ENCODE measurements at places on chromosomes 16 and 17.

DNA sequence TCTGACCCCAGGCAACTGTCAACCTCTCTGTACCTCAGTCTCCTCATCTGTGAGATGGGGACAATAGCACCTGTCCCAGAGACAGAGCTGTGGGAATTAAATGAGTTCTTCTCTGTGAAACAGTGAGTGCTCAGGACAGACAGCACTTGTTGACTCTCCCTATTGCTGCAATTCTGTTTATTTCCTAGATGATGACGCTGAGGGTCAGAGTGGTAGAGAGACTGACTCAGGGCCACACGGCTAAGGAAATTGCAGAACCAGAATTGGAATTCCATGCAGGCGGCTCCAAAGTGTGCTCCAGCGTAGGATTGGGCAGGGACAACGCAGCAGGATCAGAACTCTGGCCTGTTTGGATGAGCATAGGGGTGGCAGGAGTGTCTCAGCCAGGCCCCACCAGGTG lies 302.2 kb downstream of the C16orf95 start:
- no peak for DNase-seq

DNA sequence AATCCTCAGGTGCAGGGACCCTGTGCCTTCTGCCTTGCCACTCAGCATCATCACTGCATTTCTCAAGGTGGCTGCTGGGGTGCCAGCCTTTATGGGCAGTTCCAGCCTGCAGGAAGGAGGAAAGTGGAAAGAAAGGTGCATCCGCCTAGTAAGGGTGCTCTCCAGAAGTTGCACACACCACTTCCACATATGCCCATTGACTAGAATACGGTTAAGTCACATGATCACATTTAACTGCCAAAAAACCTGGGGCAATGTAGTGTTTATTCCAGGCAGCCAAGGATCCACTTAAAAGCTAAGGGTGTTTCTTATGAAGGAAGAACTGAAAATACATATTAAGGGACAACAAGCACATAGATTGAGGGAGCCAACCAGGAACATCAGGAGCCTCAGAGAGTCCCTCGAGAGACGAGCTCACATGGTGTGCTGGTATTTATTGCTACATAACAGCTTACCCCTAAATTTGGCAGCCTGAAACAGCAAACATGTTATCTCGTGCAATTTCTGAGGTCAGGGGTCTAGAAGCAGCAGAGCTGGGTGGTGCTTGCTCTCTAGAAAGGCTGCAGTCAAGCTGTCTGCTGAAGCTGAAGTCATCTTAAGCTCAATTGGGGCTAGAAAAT lies 52.0 kb upstream of the MMP2 start:
- no peak for DNase-seq

DNA sequence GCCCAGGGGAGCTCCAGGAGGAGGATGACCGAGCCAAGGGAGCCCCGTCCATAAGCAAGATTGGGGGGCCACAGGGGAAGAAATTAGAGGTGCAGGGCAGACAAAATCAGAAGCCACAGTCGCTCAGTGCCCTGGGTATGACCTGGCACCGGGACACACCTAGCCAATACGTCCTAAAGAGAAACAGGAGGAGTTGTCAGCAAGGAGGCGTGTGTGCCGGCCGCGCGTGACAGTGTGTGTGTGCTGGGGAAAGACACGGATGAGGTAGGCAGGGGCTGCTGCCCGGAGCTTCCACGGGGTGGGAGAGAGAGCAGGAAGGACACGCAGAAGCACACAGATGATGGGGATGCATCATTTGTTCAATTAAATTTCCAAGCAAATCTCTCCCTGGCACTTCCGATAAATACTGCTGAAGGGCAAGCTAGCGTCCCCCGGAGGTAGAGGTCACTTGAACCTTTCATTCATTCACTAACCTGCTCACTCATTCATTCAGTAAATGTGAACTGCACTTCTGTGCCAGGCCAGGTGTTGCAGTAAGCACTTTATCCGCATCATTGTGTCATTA lies 38.0 kb downstream of the C16orf95 start:
- DNase-seq, result no peak

- DNase-seq, result no peak
These were observed 102.4 kb downstream of the MAP2K6 start for GRCh38 chr17:69516911-69517310.

GRCh38 chr16:49788986-49789385 lies 66.9 kb downstream of the ZNF423 start:
- no peak for DNase-seq

- no peak for DNase-seq
These were observed 25.8 kb downstream of the SOX8 start for GRCh38 chr16:1007284-1007850.

DNA sequence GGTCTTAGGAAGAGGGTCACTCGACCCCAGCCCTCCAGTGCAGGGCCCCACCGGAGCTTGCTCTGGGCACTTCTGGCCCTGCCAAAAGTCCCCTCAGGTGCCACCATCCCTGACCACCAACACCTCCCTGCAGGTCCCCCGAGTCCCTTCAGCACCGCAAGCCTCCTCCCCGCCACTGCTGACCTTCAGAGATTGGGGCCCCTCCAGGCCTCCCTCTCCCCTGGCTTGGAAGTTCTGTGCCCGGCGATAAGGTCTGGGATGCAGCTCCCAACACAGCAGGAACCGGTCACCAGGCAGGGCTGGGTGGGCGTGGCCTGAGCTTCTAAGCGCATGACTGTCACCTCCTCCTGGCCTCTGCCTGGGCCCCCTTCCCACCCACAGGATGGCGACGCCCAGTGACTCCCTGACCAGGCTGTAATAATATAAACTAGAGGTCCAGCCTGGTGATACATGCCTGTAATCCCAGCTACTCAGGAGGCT lies 11.2 kb downstream of the PIEZO1 start:
- no peak for DNase-seq

DNA sequence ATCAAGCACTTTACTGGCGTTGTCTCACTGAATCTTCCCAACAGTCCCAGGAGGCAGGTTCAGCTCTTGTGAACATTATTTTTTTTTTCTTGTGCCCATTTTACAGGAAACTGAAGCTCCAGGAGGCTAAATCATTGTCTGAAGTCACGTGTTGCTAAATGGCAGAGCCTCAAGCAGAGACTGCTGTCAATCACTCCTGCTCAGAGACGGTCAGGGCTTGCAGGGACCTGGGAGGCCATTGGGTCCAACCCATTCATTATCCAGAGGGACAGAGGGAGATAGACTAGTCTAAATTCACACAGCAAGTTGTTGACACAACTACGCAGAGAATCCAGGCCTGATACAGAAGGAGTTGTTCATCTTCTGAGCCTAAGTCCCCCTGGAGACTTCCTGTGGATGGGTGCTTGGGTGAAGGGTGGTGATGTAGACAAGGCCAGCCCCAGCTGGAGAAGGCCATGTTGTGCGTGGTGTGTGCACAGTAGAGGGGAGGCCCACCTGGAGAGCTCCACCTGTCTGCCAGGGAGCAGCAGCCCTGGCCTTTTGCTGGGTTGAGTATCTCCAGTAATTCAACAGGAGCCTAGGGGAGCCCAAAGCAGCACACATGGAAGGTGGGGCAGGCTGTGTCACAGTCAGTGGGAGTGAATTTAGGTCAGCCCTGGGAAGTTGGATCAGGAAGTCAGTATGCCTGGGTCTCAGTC lies 24.3 kb upstream of the C1QL1 start:
- no peak for DNase-seq

DNA sequence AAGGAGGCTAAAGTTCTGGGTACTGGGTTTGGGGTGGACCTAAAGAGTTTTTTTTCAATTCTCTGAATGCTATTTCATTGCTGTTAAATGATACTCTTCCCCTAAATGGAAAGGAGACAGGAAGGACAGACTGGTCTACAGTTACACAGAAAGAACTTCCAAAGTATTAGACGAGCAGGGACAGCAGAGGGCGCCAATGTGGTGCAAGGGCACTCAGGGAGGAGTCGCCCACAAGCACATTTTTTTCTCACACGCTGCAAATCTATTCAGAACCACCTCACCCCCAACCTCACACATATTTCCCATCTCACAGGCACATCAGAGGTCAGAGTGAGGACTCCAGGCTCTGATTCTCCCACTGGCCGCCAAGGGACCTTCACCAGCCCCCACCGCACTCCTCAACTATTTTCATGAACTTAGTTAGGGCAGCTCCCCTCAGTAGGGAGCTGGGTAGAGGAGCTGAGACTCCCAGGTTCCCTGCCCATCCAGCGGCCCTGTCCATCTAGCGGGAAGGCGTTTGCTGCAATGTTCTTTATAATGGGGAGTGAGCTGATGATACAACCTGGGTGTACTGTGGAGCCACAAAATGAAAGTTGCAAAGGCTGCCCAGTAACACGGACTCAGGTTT lies 6.8 kb upstream of the CA4 start:
- DNase-seq, result peak; percentile 61

- no peak for DNase-seq
These were observed 27.0 kb upstream of the ABCC3 start for GRCh38 chr17:50607522-50608175.

- DNase-seq, result no peak
These were observed 206.7 kb downstream of the ZNF423 start for GRCh38 chr16:49649013-49649765.

DNA sequence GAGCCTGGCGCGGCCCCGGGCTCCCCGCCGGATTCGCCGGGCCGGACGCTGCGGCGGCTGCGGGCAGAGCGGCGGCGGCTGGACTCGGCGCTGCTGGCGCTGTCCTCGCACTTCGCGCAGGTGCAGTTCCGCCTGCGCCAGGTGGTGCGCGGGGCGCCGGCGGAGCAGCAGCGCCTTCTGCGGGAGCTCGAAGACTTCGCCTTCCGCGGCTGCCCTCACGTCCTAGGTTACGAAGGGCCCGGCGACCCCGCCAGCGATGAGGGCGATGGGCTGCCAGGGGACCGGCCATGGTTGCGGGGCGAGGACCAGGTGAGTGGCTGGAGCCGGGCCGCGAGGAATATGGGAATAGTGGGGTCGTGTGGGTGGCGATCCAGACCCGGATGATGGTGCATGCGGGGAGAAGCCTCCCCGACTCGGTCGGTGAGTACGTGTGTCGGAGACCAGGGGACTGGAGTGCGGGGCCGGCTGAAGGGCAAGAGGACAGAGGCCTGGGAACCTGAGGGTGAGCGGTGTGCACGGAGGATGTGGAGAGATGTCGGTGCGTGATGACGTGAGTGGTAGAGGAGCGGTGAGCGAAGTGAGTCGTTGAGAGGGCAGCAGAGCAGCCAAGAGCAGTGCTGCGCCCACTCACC lies 517 bp downstream of the RUNDC1 start:
- no peak for DNase-seq

GRCh38 chr17:61595418-61596186 lies 4.6 kb upstream of the NACA2 start:
- DNase-seq, result no peak

- no peak for DNase-seq
These were observed 5.6 kb downstream of the SLC16A3 start for GRCh38 chr17:82234211-82235055.

- DNase-seq, result no peak
These were observed 11.0 kb downstream of the GRIN2A start for GRCh38 chr16:10171221-10171620.

DNA sequence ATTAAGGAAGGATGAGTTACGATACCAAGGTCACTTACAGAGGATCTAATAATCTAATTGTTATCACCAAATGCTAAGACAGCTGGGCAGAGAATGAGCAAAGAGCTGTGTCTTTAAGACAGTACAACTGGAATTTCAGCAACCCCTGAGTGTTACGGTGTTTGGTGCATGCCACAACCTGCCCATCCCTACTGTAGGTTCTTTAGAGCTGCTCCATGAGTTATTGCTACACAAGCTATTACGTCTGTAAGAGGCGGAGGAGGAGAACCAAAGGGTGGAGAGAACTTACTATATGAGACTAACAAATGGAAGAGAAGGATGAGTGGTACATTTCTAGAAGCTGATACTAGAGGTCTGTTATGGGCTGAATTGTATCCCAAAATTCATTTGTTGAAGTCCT lies 14.2 kb upstream of the C17orf78 start:
- DNase-seq, result no peak

DNA sequence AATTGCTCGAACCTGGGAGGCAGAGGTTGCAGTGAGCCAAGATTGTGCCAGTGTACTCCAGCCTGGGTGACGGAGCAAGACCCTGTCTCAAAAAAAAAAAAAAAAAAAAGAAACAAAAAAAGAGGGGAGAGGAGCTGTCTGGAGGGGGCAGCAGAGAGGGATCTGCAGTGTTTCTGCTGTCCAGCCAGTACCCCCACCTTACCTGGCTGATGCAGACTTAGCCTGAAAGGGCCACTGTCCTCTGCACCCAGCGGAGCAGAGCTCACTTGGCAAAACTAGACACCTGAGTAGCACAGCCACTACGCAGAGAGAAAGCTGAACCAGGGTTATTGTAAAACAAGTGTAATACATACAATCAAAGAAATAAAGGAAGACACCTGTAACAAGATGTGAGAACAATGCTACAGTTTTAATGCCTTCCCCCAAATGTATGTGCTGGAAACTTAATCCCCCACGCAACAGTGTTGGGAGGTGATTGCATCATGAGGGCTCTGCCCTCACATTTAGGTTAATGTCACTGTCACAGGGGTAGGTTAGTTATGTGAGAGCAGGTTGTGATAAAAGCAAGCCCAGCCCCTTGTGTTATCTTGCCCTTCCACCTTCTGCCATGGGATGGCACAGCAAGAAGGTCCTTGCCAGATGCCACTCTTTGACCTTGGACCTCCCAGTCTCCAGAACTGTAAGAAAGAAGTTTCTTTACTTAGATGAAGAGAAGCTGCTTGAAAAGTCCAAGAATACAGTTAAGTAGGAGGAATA lies 211.2 kb downstream of the RPTOR start:
- no peak for DNase-seq

- no peak for DNase-seq
These were observed 65.2 kb downstream of the ZZEF1 start for GRCh38 chr17:4077581-4077980.

DNA sequence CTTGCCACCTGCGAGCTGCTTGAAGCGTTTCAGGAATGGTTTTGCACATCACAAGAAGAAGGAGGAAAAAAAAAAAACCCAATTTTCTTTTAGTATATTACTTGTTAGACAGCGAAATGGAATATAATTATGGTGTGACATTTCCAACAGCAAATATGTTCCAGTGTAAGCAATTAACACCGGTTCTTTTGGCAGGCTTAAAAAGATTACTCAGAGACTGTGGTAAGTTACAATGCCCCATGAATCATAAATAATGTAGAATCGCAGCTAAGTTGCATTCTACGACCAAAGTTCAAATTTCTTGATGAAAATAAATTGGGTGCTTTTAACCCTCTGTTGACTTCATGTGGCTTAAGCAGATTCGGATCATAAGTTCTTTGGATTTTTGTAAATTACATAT lies 245.2 kb downstream of the XYLT1 start:
- DNase-seq, result no peak

- DNase-seq, result no peak
These were observed 32.8 kb downstream of the HIC1 start for GRCh38 chr17:2087597-2088211.

- no peak for DNase-seq
These were observed 10.3 kb downstream of the MPP3 start for GRCh38 chr17:43822570-43823190.

Data from hypothalamus (tissue), 51 donors.